ENCODE measurements at places on chromosomes 11 and 22.

DNA sequence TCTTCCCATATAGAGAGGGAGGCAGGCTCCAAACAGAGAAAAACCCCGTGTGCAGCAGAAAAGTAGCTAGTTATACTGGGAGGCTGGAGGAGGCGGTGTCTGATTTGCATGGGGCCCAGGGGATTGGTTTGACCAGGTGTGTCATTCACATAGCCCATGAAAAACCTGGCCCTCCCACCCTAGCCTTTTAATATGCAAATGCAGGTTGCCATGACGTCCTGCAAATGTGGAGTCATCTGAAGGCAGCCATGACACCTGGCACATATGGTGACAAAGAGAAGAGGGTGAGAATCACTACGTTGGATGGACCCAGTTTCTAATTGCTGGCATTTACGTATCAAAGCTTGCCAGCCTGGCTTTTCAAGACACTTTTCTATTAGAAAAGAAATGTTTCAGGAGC lies 57.8 kb downstream of the FAM181B start:
- no peak for DNase-seq

DNA sequence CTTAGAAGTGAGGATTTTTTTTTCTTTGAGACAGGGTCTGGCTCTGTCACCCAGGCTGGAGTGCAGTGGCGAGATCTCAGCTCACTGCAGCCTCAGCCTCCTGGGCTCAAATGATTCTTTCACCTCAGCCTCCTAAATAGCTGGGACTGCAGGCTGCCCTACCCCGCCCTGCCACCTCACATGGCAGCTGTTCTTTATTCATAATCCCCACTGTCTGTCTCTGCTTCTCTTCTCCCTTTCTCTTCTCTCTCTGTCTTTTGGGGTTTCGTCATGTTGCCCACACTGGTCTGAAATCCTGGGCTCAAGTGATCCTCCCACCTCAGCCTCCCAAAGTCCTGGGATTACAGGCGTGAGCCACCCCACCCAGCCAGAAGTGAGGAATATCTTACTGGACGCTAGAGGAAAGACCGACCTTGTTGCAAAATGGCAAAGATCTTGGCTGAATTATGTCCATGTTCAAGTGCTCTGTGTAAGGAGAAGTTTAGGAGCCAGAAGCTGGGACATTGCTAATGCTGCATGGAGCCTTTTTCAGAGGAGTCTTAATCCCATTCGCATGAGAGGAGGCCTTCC lies 21.9 kb downstream of the KRTAP5-5 start:
- DNase-seq, result no peak

DNA sequence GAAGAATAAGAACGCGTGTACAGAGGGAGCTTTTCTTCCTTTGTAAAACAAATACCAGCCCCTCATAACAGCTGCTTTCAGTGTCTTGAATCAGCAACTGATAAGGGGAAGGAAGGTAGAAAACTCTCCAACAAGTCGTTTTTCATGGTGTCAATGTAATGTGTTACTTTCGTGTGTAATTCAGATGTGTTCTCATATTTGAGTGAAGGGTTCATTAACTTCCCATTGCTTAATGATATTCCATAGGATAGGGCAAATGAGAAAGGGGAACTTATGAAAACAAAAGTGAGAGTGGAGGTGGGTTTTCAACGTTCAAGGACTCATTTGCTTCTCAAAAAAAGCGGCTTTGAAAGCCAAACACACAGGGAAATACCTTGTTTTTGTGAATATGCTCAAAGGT lies 452.1 kb downstream of the NTM start:
- DNase-seq, result no peak

DNA sequence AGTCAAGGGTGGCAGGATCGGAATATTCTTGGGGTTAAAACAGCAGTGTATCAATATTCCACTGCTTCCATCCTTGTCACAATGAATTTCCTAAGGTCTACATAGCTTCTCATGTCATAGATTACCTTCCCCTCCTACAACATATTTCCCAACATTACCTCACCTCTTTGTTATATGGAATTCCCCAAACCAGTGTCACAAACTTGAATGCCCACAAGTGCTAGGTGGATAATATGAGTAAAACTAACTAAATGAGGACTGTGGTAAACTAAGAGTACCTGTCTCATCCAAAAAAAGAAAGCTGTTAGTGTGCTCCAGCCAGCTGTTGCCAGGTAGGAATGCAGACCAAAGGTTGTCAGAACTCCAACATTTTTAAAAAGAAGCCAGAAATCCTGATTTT lies 17.0 kb upstream of the NUCB2 start:
- no peak for DNase-seq

DNA sequence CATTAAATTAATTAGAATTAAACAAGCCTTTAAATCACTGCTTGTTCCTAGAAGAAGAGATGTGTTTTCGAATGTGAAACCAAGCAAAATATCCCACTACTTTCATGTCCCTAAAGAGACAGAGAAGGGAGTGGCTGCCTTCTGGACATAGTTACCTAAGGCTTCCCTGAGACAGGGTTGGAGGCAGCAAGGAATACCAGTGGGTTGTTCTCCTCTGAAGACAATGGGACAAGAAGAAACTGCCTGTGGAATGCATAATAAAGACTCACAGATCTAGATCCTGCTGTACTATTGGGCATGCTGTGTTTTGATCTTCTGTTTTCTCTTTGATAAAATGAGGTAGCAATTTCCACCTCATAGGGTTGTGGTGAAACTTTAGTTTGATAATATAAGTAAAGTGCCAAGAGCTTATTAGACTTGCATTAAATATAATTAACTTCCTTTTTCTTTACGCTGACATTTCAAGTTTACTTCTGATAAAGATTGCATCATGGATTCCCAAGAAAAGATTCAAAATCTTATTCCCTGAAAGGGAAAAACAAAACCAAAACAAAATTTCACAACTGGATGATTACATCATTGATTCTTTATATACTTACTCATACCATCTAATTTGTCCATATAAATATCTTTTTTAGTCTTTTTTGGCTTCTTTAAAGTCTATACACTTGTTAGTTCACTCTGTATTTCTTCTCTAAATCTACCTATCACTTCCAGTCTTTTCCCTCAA lies 621.3 kb downstream of the ETS1 start:
- no peak for DNase-seq

- DNase-seq, result no peak
Measured at GRCh38 chr22:20207277-20208025, 56.6 kb upstream of the CCDC188 start.

DNA sequence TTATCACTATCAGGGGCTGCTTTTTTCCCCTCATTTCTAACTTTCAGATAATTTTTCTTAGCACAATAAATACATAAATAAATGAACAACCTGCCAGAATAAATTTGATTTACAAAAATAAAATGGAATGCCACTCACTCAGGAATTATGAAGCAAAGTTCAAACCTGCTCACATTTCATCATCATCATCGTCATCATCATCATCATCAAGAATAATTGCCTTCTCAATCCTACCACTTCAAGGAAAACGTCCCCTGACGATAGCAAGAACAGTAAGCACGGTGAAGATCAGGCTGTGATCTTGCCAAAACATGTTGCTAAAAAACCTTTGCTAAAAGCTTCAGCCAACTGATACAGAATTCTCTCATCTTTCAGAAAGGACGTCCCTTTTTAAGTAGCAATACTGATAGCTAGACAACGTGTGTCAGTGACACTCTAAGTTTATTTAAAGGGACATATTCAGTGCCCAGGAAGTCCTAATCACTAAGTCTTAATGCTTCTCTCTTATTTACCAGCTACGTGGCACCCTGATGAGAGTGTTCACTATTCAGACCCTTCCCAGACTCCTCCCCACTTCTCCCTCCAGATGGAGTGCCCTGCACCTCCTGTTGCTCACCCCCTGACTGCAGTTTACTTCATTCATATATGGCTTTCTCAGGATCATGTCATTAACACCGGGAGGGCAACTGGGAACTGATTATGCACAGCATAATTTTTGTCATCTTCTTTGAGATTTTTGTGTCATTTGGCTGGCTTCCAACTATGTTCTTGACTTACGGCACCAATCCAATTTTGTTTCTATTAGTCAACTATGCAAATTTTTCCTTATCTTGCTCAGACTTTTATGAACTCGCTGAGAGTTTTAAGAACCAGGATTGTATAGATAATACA lies 200.1 kb upstream of the GUCY1A2 start:
- no peak for DNase-seq

Data from Panc1 (cell line).